ENCODE measurements at places on chromosomes 11 and 22.
A peak's percentile ranks its signal among the peaks of the same experiment; 100 is the strongest.

DNA sequence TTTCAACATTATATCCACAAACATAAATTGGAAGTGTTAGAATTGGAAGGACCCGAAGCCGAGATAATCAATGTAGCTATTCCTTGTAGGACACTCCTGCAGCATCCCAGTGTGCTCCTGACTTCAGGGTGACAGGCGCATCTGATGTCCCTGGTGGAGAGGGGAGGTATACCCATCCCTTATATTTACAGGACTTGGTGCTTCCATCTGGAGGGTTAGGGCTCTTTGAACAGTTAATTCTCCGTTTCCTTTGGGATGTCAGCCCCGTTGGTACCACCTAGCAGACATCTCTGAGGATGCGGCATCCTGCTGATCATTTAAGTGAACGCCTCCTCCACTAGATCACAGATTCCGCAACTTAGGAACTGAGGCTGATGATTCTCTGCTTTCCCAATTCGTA, 451.3 kb downstream of the OPCML start:
- ATAC-seq, result no peak

DNA sequence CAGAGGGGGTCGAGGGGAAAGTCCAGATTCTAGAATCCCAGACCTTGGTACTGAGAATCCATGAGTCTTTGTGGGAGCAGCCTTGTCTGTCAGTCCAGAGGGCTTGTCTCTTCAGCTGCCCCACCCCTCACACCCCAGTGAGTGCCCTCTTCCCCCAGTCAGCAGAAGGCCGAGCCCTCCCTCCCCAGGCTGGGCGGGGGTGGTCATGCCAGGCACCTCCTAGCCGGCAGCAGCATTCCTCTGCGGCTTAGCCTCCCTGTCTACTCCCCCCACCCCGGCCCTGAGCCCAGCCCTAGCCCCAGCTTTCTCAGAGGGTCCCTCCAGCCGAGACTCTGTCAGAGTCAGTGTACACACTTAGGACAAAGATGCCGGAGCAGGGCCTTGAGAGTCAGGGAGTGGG, 4.6 kb downstream of the SOX10 start:
- ATAC-seq, result no peak

GRCh38 chr22:30402028-30402765, 5.4 kb downstream of the SEC14L2 start:
- no peak for ATAC-seq

DNA sequence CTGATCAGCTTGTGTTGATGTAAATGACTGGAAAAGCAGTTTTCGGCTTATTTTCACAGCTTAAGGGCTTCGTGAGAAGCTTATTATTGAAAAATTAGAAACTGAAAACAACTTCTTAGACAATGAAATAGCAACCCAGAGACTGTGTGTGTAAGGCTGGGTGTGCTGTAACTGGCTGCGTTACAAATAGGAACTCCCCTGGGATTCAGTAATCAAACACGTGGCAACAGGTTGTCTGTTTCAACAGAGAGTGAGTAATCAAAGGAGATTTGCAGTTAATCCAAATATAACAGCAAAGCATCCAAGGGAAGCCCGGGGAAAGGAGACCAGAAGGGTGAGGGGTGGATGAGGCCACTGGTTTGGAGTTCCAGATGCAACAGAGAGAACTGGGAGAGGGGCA, 19.2 kb downstream of the NTM start:
- ATAC-seq, result no peak

DNA sequence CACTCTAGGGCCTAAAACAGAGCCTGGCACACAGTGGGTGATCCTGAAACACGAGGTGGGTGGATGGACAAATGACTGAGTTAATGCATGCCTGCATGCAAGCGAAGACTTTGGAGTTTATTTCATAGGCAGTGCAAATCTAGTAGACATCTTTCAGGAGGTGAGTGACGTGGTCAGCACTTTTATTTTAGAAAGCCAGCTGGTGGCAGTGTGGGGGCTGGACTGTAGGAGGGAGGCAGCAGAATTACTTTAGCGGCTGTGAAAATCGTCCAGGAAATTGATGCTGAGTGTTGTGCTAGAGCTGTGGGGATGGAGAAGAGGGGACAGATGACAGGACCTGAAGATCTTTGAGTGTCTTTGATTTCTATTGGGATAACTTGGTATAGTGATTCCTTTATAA, 47.1 kb downstream of the BMAL1 start:
- ATAC-seq, result no peak

- no peak for ATAC-seq
Measured at GRCh38 chr11:58600510-58600909, 21.6 kb downstream of the ZFP91 start.

DNA sequence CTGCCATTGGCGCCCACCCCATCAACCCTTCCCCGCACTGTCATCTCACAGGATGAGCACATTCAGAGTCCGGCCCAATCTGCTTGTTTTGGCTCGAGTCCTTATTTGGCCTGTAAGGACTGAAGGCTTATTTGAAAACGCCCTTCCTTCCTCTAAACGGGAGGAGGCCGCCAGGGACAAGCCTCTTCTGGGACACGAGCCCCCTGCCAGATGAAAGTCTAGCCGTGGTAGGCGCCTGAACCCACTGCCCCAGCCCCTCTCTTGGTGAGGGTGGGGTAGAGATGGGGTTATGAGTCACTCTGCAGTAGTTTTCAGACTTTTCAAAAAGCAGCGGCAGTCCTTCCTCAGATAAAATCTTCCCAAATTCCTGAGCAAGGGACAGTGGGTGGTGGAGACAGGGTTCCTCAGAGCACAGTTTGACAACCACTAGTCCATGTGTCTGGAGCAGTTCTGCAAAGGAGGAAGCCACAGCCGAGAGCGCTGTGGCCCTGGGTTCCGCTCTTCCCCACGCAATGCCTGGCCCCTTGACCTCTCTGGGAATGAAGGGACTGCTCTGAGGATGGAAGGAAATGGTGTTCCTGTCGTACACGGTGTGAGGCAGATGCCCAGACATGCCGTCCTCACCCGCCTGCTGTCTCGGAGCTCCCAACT, 57.0 kb downstream of the MYH9 start:
- no peak for ATAC-seq

DNA sequence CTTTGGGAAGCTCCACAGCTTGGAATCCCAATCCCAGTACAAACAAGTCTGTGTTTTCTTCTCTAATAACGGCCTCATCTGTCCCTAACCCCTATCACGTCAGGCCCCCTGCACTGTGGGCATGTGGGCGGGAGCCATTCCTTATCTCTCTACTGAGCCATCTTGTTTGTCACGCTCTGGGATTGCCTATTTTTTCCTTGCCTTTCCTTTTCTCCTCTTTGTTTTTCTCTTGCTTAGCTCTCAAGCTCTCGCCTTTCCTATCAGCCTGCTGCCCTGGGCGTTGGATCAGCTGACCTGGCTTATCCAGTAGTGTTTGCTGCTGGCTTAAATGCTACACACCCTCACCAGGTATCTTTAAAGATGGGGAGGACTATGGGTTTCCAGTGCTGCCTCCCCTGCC, 35.8 kb downstream of the ARHGAP1 start:
- ATAC-seq, result no peak

GRCh38 chr11:86070142-86071056, 1.5 kb upstream of the PICALM start:
- no peak for ATAC-seq

DNA sequence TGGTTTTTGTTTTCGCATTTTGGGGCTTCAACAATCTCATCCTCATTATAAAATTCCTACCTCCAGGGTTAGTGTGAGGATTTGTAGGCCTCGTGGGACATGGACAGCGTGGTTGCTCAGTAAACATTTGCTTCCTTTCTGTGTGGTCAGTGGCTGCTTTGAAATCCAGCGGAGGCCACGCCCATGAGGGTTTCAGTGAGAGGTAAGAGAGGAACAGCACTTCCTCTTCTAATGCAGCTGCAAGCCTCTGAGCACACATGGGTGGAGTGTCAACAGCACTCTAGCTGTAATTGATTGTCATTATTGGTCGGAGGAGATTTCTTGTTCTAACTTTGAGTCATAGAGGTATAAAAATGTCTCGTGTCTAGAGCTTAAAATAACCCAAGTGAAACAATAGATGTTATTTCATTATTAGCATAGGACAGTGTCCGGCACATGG, 6.0 kb upstream of the ARHGAP42 start:
- peak; percentile 41 for ATAC-seq

DNA sequence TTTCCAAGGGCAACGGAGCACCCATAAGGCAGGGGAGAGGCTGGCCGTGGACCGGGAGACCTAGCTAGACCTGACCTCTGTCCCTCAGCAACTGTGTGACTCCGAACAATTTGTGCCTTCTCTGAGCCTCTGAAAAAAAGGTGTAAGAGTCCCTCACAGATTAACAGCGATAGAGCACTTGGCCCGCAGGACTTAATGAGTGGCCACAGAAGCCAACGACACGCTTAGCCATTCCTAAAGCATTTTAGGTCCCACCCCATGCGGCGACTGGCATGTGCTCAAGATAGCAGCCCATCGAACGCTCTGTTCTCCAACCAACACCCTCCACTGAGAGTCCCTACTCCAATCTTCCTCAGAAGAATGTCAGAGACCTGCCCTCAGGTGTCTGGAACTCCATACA, 1.5 kb downstream of the SULT4A1 start:
- ATAC-seq, result no peak

DNA sequence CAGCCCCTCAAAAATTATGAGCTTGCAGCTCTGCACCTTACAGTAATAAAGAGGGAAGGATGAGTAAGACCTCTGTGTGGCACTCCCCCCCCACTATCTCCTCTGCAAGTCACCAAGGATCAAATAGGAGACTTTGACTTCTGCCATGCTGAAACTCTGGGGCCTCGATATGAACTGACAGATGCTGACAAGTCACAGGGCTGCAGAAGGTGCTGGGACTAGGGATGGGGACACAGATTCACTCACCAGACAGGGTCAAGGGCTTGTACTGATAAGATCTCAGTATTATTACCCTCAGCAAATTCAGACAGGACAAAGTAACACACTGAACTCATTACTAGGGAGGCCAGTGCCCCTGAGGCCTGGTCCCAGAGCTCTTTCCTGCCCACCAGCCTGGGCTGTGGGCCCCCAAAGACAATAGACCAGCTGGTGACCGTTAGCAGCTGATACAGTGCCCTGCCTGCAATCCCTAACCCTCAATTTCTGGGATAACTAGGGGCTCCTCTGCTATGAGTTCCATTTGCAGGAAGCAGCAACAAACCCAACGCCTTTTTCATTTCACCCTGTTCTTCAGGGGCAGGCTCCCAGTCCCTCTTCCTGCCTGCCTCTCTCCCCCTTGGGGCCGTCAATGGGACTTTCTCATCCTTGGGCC, 20.1 kb downstream of the TMPRSS13 start:
- ATAC-seq, result no peak

DNA sequence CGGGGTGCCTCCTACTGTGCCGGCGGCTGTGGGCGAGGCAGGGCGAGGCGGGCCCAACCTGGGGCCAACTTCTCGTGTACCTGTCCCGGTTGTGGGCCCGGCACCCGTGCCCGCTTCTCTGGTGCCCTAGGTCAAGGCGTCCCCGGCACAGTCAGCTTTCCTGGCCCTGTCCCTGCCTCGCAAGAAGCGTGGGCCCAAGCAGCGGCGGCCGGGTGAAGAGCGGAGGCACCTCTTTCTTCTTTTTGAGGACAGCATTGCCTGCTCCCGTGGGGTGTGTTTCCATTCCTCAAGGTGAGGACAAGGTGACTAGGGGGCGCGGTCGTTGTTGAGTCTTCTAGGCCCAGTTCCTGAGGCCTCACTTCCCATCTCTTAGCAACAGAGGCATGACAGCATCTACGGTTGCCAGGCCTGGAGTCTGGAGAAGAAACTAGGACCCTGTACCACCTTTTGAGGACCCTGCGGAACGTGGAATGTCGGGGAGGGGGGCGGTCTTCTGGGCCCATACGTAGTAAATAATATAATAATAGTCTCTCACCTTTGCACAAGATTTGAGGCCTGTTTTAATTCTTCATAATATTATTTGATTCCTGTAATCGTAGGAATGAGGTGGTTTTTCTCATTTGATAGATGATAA, 418 bp downstream of the ACO2 start:
- peak; percentile 3 for ATAC-seq

DNA sequence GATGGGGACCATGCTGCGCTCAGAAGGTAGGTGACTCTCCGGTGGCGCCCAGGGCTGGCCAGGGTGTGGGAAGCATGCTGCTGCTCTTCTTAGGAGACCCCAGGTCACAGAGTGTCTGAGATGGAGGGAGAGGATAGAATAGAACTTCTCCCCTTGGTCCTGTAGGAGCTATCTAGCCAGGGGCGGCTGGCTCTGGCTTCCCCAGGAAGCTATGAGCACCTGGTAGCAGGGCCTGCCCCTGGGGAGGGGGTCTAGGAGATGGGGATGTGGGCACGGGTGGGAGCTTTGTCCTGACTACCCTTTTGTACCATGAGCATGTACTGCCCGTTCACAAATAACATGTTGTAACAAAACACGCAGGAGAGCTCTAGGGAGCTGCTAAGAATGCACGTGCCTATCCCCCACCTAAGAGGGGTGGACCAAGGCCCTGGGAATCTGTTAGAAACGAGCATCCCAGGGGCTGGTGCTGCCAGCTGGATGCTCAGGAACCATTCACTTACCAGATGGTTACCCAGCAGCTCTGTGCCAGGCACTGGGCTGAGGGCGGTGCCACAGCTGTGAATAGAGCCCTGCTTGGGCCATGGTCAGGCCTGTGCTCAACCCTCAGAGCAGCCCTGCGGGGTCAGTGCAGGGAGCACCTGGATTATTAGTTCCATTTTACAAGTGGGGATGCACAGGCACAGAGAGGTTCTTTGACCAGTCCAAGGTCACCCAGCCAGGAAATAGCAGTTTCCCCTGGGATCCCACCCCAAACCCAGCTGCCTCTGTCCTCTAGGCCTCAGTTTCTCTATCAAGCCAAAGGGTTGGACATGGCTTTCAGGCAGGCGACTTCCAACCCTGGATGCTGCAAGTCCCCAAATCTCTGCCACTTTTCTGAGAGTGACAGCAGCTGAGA, 2.2 kb downstream of the SLC39A13 start:
- no peak for ATAC-seq

DNA sequence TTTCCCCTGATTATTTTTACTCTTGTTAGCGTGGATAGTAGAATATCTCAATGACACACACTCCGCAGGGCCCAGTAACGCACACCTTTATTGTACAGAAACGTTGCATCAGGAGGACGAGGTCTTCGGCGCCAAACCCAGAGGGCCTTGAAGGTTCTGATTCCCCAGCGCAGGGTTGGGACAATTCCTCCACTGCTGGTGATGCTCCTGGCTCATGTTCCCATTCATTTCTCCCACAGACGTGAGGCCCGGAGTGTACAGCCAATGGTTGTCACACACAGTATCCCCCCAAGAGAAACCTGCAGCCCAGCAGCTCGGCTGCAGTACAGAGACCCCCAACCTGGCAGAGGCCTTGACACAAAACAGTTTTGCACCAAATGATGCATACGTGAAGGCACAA, 6.1 kb upstream of the ANO1 start:
- ATAC-seq, result no peak

DNA sequence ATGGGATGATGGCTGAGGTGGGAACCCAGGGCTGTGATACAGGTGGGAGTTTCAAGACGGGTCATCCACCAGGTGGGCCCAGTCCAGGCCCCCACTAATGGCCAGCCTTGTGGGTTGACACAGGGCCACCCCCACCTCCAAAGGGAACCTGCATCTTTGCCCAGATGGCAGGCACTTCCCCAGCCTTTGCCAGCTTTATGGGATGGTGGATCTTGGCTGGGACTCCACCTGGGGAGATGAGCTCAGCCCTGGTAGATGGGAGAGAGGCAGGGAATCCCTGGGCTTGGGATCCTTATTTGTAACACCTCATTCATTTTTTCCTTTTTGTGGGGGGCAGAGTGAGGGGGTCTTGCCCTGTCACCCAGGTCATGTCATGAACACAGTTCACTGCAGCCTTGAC, 33.4 kb downstream of the CD82 start:
- ATAC-seq, result no peak

Data from activated CD4-positive, CD25-positive, alpha-beta regulatory T cell treated with anti-CD3 and anti-CD28 coated beads, Interleukin-2, amount 50 U/mL, for 24 hours (primary cell).